Central memory CD8-positive, alpha-beta T cell (primary cell): ENCODE measurements at places on chromosomes 11 and 22.

DNA sequence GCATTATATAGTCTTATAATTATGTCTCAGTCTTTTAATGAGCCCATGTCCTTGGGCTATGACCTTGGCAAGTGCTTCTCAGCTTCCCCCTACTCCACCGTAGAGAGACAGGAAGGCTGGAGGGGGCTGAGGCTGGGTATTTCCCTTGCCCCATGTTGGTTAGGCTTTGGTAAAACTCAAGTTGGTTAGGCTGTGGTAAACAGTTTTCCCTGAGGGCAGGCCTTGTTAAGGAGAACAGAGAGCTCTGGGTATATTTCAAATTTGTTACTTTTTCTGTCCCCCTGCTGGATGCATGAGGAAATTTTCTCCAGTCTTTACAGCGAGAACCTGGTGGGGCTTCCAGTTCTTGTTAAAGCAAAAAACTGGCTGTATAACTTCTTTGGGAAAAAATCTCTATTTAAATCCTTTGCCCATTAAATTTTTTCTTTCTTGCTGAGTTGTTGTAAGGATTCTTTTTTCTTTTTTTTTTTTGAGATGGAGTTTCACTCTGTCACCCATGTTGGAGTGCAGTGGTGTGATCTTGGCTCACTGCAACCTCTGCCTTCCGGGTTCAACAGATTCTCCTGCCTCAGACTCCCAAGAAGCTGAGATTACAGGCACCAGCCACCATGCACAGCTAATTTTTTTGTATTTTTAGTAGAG is 12.2 kb upstream of the DCHS1 start:
- peak; percentile 33 for DNase-seq

- no peak for DNase-seq
Measured at GRCh38 chr11:82750643-82751139, 17.0 kb upstream of the FAM181B start.

GRCh38 chr22:39618996-39619530 is 48.5 kb downstream of the CACNA1I start:
- DNase-seq: no peak

DNA sequence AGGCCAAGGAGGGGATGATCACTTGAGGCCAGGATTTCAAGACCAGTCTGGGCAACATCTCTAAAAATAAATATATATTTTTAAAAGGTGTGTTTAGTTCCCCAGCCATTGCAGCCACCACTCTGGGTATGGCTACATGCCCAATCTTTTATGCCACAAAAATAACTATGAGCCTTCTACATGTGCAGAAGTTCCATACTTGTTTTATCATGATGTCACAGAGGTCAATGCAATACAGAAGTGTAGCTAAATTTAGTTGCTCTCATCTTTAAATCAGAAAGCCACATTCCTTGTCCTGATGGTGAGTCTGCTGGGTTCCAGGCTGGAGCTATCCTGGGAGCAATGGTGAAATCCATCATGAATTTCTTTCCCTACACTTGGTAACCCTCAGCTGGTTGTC is 436.3 kb downstream of the DYNC2H1 start:
- DNase-seq: no peak

DNA sequence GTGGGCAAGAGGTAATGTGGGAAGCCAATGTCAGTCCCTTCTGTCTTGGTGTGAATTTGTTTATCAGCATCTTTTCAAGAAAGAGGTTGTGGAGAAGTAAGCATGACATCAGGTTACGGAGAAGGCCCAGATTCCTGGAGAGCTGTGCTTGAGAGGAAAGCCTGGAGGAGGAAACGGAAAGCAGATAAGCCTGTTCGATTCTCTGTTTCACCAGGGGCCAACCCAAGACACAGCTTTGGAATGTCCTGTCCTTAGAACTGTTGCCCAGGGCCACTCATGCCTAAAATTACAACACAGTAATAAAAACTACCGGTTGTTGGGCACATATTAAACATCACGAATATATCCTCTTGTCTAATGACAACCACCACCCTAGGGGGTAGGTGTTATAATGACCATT is 148.5 kb downstream of the NAV2 start:
- no peak for DNase-seq

GRCh38 chr11:83020942-83021779 is 50.5 kb downstream of the RAB30 start:
- DNase-seq: no peak
